ENCODE measurements at places on chromosomes 4 and X.

DNA sequence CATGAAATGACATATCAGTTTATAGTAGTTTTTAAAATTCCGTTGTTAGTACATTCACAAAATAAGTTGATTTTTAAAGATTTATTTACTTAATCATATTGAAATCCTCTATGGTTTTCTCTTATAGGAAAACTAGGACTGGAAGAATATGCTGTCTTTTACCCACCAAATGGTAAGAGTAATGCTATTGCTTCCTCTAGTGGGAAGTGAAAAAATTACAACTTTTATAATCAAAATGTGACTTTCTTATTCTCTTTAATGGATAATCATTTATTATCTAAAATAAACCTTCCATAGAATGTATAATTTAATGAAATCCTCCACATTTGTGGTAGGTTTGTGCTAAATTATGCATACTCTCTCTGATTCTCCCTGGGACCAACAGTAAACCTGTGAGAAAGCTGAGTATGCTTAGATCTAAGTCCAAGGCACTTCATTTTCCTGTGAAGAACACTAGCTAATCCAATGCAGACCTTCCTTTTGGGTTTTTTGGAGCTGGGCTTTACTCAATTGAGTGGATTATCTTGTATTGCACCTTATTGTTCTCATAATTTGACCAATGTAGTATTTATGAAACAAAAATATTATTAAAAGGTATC, 136.2 kb downstream of the TBC1D19 start:
- DNase-seq: no peak

DNA sequence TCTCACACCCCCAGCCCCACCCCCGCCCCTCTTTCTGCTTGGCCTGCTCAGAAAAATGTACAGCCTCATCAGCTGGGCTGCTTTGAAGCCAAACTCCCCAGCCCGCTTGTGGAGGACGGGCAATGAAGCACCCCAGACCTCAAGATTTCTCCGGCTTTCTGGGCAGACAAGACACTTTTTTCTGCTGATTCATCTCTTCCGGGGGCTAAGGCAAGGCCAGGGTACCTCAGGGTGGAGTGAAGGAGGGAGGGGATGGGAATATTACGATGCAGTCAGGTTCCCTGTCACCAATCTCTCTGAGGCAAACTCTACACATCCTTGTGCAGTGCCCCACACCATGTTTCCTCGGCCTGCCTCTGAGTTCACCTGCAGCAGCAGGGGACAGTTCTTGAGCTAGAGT, 66.9 kb upstream of the ATP6AP2 start:
- DNase-seq: no peak

DNA sequence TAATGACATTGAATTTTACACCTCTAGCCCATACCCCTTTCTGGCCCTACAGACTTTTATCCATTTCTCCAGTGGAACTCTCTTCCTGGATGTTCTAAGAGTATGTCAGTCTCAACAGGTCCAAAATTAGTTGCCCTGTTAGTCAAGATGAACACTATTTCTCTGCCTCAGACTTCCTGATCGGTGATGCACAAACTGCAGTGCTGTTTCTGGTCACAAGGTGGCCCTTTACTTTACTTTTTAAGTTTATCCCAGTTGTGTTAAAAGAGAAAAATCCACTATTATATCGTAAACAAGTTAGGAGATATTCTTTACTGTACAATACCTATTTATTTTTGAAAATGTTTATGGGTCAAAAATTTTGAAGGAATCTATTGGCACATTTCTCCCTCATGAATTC, 13.1 kb downstream of the TCEAL7 start:
- DNase-seq: no peak

GRCh38 chrX:153929576-153929975, 3.5 kb upstream of the ARHGAP4 start:
- DNase-seq: no peak

GRCh38 chrX:10450959-10451355, 169.4 kb downstream of the MID1 start:
- DNase-seq: no peak

DNA sequence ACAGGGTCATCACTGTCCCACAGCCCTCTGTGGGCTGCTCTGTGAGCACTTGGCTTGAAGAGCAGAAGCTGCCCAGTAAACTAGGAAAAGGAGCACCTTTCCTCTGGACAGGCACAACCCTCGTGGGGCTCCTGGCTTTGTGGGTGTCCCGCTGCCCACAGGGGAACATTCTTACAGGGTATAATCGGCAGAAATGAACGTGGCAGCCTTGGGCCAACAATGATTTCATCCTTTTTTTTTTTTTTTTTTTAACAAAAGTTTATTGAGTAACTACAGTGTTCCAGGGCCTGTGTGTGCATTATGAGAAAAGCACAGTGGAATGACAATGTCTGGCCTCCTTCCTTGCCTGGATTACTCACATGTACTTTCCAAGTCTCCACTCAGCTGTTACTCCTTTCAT, 197.2 kb downstream of the PDGFC start:
- no peak for DNase-seq

- no peak for DNase-seq
Measured at GRCh38 chr4:41683326-41683725, 65.2 kb downstream of the PHOX2B start.

DNA sequence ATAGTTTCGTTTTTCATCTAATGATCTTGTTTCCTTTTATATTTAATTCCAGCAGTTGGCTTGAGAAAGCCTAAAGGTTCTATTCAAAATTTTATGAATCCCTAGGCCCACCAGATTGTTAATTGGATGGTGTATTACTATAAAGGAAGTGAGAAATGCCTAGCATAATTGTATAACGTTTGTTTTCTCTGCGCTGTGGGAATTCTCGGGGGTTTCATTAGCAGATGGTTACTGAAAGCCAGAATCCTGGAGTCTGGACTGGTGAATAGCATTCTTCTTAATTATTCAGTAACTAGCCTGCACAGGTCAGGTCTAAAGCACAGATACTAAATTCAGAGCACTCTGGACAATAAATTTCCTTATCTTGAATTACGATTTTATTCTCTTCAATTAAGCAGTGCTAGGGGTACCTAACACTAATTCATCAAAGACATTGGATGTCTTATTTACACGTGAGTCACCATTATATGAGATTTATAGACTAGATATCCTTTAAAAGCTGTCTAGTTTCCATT, 459.4 kb downstream of the DTHD1 start:
- DNase-seq: no peak

- no peak for DNase-seq
Measured at GRCh38 chrX:2628751-2629315, 62.3 kb upstream of the CD99 start.

GRCh38 chrX:109681475-109682081, 51.5 kb downstream of the ACSL4 start:
- DNase-seq: no peak

DNA sequence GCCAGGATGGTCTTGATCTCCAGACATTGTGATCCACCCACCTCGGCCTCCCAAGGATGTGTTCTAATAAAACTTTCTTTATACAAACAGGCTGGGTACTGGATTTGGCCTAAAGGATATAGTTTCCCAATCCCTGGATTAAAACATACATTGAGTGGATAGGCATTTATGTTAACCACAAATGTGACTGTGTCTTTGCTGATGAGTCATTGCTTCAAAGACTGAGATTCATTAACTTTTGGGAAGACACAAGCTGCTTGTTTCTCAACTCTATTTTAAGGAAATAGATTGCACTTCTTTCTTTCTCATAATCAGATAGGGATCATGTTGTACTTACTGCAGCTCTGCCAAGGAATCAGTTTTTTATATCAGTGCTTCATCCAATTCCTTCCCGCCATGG, 131.3 kb upstream of the AGA start:
- DNase-seq: no peak

- DNase-seq: no peak
Measured at GRCh38 chr4:40134206-40134917, 62.5 kb upstream of the RHOH start.

DNA sequence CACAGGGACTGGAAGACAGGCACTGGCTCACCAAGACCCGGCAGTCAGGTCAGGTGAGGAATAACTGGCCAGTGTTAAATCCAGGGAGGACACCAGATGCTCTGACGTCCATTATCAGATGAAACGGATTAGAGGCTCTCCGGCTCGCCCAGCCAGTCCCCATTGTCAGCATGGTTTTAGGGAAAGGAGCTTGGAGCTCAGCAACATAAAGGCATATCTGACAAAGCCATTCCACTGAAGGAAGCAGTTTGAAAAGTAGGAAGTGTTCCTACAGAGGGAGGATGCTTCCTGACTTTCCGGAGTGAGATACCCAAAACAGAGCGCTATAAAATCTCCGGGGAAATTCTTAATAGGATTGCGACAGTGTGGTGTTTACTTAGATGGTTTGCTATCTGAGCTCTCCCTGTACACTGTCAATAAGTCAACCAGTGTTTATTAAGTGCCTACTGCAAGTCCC, 14.8 kb downstream of the NDNF start:
- DNase-seq: no peak

- no peak for DNase-seq
Measured at GRCh38 chr4:183241721-183242151, 78.3 kb downstream of the CLDN22 start.

DNA sequence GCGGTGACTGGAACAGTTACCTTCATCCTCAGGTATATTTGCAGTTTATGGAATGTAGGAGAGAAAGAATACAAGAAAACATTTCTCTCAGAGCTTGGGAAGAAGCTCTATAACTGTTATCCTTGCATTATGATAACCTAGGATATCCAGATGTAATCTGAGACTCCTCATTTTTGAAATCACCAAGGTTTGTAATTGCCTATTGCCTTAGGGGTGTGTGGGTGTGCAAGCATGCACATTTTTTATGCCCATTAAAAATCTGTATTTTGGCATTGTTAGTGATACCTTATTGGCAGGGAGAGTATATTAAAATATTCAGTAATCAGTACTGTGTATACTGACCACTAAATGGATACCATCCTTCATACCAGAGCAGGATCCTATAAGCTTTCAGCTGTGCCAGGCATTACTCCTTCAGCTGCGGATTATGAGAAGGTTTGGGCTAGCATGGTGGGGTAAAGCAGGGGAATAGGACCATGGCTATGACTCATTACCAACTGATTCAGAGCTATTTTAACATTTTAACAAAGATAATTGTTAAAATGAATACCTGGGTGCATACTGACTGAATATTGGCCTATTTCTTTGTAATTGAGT, 8.3 kb downstream of the SEC24B start:
- no peak for DNase-seq

DNA sequence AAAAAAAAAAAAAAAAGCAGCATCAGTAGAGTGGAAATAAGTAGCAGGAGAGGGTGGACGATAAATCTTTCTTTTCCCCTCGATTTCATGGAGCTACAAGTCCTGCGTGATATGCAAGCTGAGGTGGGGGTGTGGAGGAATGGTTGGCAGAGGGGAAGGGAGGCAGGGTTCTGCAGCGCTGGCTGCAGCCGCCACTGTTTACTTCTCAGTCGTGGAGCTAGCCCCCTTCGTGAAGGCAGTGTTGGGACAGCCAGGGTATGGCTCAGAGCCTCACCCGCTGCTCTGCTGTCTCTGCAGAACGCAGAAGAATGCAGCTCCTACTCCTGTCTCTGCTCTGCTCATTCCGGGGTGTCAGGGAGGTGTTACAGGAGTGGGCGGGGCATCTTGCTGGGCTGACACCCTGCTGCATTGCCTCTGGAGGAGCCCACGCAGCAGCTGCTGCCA, 140.6 kb downstream of the GPM6A start:
- no peak for DNase-seq

GRCh38 chr4:95411371-95412088, 137.2 kb downstream of the UNC5C start:
- DNase-seq: no peak

DNA sequence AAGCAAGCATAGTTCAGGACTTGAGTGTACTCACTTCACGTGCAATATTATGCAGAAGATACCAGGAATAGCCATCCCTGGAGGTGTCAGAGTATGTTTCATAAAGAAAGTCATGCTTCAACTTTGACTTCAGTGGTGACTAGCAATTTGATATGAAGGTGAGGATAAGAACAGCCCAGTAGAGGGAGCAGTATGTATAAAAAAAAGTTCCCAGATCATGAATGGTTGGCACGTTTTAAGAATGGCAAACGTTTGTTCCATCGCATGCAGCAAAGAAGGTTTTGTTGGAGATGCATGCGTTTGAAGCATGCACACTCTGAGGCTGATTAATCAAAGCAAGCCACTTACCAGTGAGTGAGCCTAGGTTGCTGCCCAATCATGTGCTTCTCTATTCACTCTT, 33.5 kb upstream of the SLITRK4 start:
- no peak for DNase-seq

DNA sequence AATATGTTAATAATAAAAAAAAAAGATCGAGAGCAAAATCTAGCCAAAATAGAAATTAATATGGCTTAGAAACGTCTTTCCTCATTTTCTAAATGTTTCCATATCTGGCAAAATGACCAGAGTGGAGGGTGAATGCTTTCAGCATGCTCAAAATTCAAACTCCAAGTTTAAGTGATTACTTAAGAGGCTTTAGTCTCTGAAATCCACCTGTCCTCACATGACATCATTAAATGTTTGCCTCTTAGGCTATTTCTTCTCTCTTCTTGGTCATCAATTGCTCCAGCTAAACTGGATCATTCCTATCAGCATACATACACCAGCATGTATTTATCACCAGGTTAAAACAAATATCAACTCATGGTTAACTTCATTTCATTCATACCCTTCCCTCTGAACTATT, 54.5 kb upstream of the ATXN3L start:
- DNase-seq: no peak

DNA sequence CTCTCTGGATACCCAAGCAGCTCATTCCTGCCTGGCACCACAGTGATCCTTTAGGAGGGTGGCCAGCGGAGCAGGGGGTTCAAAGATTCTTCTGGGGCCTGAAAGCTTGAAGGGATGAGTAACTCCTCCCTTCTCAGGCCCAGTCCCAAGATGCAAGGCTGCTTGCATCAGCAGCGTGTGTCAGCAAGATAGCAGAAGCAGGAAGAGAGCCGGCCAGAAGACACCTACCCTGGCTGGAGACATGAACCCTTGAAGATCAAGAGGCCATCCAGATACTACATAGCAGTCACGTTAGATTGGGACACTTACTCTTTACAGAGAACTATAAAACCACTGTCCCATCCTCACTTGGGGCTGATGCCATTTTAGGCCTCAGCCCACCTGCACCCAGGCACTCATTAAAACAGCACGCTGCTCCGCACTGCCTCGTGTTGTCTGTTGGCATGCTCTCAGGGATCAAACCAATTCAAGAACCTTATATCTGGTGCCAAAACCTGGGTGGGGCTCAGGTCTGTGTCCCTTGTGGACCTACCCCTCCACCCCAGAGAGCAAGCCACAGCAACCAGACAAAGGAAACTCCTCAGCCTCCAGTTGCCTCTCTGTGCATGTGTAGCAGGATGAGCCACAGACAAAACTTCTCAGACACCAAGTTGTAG, 6.5 kb downstream of the UGT2B17 start:
- no peak for DNase-seq

DNA sequence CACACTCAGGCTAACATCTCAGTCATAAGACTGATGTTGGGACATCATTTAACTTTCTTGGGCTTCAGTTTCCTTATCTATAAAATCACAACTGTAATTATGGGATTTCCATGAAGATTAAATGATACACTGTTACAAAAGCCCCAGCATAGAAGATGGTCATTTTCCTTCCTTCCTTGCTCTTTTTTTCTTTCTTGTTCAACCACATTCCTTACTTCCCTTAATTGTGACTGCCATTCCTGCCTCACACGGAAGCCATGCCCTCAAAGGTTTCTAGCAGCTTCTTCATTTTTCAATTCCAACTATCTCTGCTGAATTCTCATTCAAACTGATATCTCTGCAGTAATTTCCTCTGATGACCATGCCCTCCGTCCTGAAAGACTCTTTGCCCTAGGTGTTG, 311.8 kb downstream of the PPP3CA start:
- no peak for DNase-seq

GRCh38 chrX:427812-428725, 41.4 kb upstream of the PPP2R3B start:
- no peak for DNase-seq

All from left cardiac atrium (tissue), 4 donors.